ENCODE measurements at places on chromosomes 13 and 19. TPM values are rescaled to one million over a fixed set of nuclear protein-coding genes. Genes with fewer than 3 reads are reported as not detected.
A peak's percentile ranks its signal among the peaks of the same experiment; 100 is the strongest.

- peak; percentile 6 for DNase-seq
Observed at GRCh38 chr13:28805193-28805819, 14.8 kb upstream of the MTUS2 start.

GRCh38 chr13:98822225-98822606 lies 69.7 kb upstream of the SLC15A1 start:
- DNase-seq: no peak

DNA sequence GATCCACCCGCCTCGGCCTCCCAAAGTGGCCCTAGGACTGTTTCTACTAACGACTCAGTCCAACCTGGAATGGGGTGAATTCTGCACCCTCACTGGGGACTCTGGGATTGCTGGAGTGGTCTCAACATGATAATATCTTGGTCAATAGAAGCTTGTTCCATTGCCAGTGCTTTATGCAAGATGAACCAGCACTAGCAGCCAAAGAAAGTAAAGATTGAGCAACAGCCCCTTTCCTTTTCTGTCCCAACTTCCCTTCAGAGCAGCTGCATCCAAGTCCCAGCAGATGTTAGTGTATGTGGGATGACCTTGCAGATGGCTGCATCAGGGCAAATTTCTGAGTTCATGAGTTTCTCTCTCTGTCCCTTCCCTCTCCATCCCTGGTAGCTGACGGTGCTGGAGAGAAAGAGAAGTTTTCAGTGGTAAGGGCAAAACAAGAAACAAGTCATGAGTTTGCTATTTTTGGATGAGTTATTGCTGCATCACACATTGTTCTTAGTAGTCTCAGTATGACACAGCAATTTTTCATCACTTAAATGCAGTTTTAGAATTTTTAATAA lies 183.6 kb upstream of the EDNRB start:
- no peak for DNase-seq

DNA sequence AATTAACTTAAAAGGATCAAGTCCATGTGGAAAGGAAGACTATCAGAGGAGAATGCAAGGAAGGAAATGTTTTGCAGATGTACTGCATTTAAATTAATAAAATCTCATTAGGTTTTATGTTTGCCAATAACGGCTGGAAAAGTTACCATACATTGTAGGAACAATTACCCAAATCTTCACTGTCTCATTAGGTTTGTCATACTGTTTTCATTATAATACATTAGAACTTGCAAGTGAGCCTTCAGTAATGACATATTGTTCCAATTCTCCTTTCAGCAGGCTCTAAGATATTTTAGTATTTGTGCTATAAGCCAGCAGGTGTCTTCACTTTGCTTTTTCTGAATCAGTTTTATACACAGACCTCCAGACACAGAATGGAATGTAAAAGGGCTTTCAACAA lies 661.6 kb upstream of the KLHL1 start:
- no peak for DNase-seq

Gene SIAH3
- total RNA-seq: not detected
